Dermis blood vessel endothelial cell (primary cell): ENCODE measurements at places on chromosomes 16 and 17. TPM values are rescaled to one million over a fixed set of nuclear protein-coding genes. Genes with fewer than 3 reads are reported as not detected.

SRR gene
- 12.2 and 13.6 TPM in 2 replicates for total RNA-seq

NPIPA2 gene
- total RNA-seq: 0.17 and 0.28 TPM in 2 replicates

SLC35B1 gene
- 56.9 and 58.9 TPM in 2 replicates for total RNA-seq

SLC16A6 gene
- 1.5 TPM in 2 replicates for total RNA-seq

TXNL4B gene
- total RNA-seq: 10.6 and 14.5 TPM in 2 replicates

KRTAP16-1 gene
- 0.05 TPM in 1 of 2 replicates, not detected in the other for total RNA-seq

PAGR1 gene
- 23.5 and 30.1 TPM in 2 replicates for total RNA-seq

FBXW10B gene
- total RNA-seq: 0.79 and 1.4 TPM in 2 replicates

HSPB9 gene
- total RNA-seq: 0.17 TPM in 1 of 2 replicates, not detected in the other

DRG2 gene
- total RNA-seq: 44.5 and 54.1 TPM in 2 replicates

MEOX1 gene
- total RNA-seq: 0.05 and 1.4 TPM in 2 replicates

HOXB9 gene
- total RNA-seq: 0.47 and 1.0 TPM in 2 replicates

UNC13D gene
- 3.2 and 3.4 TPM in 2 replicates for total RNA-seq

KRTAP2-4 gene
- total RNA-seq: not detected in 2 replicates

GRCh38 chr16:54930869-54931119, 129 bp downstream of the IRX5 start:
- DNase-seq: no peak

DNA sequence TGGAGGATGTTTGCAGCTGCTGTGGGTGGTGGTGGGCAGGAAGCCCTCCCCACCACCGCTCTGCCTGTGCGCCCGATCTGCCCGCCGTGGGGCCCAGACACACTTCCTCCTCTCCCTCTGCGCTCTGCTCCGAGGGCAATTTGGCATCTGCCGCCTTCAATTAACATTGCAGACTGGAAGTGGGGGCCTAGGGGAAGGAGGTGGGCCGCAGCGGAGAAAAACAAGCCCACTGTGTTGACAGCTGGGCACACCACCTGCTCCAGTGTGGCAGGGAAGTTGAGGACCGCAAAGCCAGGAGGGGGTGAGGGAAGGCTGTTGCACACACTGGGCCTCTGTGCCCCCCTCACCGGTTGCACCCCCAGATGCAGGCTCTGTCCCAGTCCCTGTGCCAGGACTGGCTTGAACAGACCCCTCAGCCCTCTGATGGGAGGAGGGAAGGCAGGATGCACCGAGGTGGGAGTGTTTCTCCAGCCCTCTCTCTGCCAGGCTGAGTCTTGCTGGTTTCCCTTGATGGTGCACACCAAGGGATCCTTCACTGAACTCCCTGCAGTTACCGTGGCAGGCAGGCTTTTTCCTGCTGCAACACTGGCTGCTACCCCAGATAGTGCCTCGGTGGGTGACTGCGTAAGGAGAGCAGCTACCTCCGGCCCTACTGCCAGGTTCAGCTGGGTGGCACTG, 72.8 kb upstream of the MED9 start:
- DNase-seq: peak; percentile 69

GRCh38 chr17:17551361-17551760, 40.1 kb downstream of the PEMT start:
- no peak for DNase-seq

- no peak for DNase-seq
These were observed 40.0 kb upstream of the GSE1 start for GRCh38 chr16:85573045-85573695.

DNA sequence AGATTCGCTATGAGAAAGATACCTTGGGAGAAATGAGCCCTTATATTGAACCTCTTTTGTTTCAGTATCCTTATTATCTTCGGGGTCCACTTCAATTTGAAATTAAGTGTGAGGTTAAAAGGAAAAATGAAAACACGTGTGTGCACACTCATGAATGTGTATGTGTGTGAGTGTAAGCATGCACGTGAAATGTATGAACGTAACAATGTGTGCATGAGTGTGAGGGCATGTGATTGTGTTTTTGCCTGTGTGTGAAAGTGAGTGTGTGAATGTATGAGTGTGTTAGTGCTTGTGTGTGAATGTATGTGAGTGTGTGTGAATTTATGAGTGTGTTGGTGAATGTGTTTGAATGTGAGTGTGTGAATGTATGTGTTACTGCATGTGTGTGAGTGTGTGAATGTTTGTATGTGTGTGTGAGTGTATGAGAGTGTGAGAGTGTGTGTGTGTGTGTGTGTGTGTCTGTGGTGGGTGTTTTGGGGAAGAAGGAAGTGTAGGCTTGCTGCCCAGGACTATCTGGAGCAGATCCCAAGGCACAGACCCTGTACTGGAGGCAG, 224.0 kb upstream of the CDH13 start:
- DNase-seq: no peak

DNA sequence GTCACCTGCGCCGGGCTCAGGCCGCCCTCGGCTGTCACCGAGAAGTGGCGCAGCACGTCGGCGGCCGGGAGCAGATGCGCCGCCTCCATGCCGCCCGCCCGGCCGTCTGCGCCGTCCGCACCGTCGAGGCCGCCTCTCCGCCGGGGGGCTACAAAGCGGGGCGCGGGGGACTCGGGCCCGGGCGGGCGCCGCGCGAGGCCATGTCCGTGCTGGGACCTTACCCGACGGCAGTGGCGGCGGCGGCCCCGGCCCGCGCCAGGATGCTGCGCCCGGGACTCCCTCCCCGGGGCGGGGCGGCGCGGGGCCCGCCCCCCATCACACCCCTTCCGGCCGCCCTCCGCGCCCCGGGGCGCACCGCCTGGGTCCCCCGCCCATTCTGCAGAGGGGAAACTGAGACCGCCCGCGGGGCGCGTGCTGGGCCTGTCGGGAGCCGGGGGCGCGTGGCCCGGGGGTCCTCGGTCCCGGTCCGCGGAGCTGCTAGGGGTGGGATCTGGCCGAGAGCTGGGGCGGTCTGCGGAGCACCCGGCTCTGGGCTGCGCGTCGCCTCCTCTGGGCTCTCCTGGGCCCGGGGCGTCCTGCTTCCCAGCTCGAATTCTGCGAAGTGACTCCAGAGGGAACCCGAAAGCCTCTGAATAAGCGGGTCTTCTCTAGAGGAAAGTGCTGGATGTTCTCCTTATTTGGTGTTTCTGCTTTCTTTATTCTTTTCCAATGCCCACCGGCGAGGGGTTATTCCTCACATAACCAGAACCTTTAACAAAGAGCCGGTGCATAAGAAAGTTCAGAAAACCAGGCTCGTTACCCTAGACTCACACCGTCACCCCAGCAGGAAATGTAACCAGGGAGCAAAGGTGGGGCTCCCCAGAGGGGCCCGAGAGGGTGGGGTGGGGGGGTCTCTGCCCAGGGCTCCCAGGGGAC, at the start of gene ATP2A3:
ATP2A3 (minus strand) TSS at position 235 of the 915 bp plus-strand sequence; CDS start at position 89, 146 bp downstream.
- no peak for DNase-seq

- peak; percentile 17 for DNase-seq
These were observed 744 bp upstream of the PLXDC1 start for GRCh38 chr17:39151943-39152818.

GRCh38 chr16:21301168-21301894, 23.2 kb upstream of the CRYM start:
- peak; percentile 75 for DNase-seq

GRCh38 chr16:63890081-63890480, 1231.8 kb downstream of the CDH11 start:
- DNase-seq: no peak

DNA sequence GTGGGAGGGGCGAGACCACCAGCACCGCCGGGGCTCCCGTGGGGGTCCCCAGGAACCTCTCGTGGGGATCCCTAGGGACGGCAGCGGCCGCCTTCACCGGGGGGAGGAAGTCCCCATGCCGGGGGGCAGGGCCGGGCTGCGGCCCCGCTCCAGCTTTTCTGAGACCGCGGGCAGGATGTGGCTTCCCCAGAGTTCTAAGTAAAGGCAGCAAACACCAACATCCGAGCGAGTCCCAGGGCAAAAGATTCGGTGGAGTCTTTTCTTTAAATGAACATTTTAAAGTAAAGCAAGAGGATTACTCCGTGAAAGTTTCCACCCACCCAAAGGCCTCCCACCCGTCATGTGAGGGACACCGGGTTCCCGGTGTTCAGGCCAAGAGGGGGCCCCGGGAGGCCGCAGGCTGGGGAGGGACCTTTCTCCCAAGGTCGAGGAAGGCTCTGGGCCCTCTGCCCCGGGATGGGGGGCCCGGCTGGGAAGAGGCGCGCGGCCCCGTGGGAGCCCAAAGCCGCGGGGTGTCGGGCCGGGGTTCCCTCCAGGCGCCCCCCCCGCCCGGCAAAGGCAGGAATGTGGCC, 137.2 kb upstream of the RPH3AL start:
- DNase-seq: peak; percentile 54

DNA sequence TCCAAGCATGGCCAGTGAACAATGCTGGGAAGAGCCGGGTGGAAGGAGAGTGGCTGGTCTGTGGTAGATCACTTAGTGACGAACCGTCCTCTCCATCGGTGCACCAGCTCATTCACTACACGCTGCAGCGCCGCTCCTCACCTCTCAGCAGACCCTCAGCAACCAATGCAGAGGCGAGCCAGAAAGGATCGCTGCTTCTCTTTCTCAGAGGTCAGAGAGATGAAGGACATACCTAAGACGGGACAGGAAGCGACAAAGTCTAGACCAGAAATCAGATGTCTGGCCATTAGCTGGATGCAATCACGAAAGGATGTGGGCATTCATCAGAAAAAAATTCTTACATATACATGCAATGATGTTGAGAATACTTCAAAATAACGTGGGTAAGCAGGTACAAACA, 26.9 kb downstream of the NSMCE1 start:
- peak; percentile 77 for DNase-seq

DNA sequence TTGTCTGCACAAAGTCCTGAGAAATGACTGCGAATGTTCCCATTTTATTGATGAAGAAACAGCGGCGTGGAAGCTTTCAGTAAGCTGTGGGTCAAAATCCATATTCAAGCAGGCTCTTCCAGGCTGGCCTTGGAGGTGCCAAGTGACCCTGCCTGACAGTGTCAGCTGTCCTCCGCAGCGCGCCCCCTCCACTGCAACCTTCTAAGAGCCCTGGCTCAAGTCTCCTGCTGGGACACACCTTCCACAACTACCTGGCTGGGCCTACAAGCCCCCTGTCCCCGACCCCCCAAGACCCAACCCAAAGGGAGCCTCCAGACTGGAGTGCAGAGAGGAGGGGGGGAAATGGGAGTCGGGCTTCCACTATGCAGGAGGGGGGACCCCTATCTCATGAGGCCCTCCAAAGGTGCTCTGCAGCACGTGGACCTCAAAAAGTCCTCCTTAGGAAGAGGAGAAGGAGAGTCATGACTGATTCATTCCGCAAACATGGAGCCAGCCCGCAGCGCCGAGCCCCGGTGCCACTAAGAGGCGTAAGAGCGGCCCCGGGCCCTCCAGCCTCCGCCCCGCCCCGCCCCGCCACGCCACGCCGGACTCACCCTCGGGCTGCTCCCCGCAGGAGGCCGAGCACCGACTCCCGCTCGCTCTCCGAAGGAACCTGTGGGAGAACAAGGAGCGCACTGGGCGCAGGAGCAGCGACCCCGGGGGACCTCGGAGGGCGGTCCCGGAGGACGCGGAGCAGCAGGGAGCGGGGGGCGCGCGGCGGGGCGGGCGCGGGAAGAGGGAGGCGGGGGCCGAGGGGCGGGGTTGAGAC, 574 bp downstream of the MPP3 start:
- peak; percentile 50 for DNase-seq

- DNase-seq: no peak
These were observed 5.8 kb upstream of the HOXB9 start for GRCh38 chr17:48631693-48632578.

DNA sequence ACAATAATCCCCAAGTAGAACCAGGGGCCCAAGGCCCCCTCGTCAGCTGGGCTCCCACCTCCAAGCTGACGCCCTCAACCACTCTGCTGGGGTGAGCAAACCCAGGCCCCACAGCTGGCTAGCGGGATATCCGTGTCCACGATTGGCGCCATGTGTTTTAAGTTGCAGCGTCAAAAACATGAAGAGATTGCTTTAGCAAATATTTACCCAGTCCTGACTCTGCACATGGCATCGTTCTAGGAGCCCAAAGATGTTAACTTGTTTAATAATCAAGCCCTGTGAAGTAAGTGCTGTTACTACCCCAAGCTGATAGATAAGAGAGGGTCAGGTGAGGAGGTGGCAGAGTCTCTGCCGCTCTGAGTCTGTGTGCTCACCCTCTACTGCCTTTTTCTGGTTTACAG, 344 bp upstream of the SEPTIN12 start:
- no peak for DNase-seq

DNA sequence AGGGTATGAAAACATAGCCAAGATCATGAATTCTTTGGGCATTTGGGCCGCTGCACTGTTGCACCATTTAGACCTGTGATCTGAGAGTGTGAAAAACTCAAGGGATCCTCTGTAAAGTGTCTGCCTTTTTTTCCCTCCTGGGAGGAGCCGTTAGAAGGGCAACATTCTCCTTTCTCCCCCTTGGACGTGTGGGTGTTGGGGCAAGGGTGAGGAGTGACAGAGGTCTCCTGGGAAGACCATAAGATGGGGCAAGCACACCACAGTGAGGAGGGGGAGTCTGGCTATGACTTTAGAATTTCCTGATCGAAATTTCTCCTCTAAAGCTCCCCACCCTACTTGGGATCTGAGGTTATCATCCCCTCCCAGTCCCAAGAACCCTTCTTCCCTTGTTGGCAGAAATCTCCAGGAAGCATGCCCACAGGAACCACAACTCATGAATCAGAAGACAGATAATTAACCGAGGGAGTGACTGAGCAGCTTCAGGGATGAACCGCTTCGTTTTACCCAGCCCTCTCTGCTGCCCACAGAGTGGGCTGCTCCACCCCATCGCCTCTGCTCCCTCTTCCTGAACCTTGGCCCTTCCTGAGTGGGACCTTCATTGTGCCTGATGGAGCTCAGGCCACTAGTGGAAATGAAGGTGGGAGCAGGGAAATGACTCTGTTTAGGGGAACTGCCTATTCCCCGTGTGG, 4.2 kb downstream of the ITGB3 start:
- peak; percentile 58 for DNase-seq

DNA sequence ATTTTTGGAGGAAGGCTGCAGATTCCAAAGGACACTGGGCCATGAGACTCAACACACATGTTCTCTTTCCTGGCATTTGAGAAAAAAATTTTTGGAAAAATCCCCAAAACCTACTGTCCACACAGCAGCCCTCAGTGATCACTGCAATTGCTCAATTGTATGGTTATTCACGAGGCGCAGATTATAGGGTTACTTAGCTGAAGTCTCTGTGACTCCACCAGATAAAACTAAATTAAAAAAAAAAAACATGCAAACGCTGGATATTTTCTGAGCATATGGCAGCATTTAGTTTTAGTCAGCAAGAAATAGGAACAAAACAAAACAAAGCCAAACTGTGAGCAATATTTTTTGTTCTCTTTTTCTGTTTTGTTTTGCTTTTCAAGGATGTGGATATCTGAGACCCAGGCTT, 83.8 kb upstream of the FAM20A start:
- no peak for DNase-seq

DNA sequence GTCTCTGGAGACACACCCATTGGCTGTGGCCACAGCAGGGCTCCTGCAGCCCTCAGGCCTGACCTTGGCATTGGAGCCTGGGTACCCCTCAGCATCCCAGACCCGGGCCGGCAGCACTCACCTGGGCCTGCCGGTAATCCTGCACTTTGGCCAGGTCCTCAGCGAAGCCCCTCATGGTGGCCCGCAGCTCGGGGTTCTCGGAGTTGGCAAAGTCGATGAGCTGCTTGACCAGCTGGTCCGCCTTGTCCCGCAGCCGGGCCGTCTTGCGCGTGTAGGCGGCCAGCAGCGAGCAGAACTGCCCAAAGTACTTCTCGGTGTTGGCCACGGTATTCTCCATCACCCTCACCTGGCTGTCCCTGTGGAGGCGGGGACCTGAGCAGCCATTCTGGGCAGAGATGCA, 2.2 kb downstream of the CIBAR2 start:
- no peak for DNase-seq

GRCh38 chr17:51298508-51299371, 38.4 kb downstream of the UTP18 start:
- peak; percentile 69 for DNase-seq
